ENCODE measurements at places on chromosomes 1 and 21. TPM values are rescaled to one million over a fixed set of nuclear protein-coding genes. Genes with fewer than 3 reads are reported as not detected.

The GUK1 gene
- 293 TPM for total RNA-seq

The TOMM20 gene
- total RNA-seq = 144 TPM

GRCh38 chr1:70033266-70033873 lies 172.0 kb downstream of the LRRC40 start:
- DNase-seq = no peak

DNA sequence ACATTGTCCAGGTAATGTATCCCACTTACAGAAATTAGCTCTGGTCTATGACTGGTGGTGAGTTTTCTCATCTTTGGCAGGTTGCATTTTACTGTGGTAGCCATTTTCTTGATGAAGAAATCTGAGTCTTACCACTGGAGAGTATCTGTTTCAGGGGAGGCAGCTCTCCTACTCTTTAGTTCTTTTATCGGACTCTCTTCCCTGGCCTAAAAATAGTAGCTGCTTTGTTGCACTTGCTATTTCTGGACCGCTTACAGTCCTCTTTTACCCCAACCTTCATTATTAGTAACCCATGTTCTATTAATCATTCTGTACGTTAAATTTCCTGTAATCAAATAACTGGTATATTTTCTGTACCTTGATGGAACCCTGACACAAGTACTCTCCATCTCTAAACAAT lies 720.8 kb downstream of the PLA2G4A start:
- DNase-seq = no peak

The OR2L8 gene
- 0.45 TPM for total RNA-seq

DNA sequence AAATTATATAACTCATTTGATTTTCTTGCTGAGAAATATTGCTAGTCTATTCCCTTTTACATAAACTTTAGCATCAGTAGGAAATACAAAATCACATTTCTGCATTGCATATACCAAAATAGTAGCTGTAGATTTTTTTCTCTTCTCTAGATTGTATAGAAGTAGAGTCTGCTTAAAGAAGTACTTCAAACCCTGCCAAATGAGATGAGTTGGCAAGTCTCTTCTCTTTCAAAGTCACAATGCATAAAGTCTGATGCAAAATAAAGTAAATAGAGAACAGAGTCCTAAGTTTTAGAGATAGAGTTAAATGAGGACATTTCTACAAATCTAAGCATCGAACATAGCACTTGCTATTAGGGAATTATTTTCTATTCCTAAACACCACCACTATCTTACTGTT lies 6.4 kb downstream of the PLPPR4 start:
- DNase-seq = no peak

GRCh38 chr1:226751703-226752102 lies 12.6 kb upstream of the ITPKB start:
- DNase-seq = no peak

DNA sequence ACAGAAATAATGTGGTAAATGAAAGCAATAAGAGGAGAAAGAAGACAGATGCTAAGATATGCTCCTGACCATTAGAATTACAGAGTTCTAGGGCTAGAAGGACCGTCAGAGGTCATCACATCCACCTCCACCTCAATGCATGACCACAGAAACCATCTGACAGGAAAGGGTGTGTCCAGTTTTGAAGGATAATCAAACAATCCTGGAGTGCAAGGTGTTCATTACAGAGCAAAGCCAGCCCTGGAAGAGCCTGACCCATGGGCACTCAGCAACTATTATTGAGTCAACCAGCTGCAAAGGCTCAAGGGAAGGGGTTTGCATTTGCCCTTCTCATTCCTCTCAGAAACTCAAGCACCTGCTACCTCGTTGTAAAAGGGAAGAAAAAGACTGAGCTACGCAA lies 46.4 kb downstream of the TOR1AIP2 start:
- DNase-seq = no peak

The LEFTY2 gene
- not detected for total RNA-seq

DNA sequence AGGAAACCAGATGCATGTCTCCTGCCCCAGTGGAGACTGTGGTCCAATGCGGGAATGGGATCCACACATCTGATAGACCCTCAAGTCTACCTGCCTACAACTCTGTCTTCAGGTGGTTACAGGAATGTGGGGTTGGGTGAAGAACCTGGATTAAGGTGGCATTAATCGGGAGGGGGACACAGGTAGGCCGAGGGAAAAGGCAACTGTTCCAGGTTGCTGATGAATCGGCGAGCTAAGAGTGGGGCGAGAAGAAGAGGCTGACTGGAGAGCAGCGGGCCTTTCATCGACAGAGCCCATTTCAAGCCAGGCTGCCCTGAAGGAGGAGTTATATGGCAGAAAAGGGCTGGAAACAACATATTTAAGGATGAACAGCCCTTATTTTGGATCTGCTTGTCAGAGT lies 836 bp downstream of the CD2 start:
- DNase-seq = no peak

DNA sequence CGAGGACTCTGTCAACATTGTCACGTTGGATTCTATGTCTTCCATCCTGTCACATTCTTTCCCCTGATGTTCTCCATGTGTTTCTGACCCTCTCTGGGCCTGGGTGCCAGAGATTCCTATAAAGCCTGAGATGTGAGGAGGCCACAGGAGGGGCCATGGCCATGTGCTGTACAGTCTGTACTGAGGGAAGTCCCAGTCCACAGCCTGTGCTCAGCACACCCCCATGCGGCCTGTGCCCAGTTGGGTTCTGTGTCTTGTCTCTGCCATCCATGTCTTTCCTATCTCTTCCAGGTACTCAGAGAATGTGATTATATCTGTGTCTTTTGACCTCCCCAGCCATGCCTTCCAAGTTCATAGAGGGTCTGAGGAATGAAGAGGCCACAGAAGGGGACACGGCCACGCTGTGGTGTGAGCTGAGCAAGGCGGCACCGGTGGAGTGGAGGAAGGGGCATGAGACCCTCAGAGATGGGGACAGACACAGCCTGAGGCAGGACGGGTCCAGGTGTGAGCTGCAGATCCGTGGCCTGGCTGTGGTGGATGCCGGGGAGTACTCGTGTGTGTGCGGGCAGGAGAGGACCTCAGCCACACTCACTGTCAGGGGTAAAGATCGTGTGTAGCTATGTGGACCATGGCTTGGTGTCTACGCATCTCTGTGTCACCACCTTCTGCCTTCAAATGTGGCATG lies 86.1 kb downstream of the OBSCN start:
- DNase-seq = no peak

The NHLH2 gene
- total RNA-seq = not detected

The SYCP1 gene
- not detected for total RNA-seq

- no peak for DNase-seq
Observed at GRCh38 chr1:169892927-169893644, 610 bp downstream of the SCYL3 start.

DNA sequence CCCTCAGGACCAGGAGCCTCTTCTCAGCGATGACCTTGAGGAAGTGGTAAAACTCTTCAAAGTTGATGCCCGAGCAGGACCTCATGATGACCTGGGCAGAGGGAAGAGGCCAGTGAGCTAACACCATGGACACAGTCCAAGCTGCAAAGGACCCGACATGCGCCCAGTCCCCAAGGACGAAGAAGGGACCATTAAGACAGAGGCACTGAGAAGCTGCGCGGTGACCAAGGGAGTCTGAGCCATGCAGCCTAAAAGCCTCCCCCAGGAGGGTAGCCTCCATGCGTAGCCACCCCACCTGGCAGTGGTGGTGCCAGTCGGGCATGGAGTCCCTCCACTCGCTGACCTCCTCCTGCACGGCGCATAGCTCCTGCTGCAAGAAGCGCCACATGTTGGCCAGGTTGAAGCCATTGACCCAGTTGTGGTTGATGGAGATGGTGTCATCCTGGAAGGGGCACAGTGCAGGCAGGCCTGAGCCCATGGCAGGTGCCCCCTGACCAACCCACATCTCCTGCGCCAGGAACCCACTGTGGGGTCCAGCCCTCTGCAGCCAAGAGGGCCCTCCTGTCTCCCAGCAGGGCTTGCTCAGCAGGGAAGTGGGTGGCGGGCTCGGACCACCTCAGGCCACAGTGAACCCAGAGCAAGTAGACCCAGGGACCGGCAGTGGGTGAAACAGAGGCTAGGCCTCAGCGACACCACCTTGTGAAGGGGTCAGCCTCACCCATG lies 2.4 kb downstream of the JMJD4 start:
- DNase-seq = no peak

DNA sequence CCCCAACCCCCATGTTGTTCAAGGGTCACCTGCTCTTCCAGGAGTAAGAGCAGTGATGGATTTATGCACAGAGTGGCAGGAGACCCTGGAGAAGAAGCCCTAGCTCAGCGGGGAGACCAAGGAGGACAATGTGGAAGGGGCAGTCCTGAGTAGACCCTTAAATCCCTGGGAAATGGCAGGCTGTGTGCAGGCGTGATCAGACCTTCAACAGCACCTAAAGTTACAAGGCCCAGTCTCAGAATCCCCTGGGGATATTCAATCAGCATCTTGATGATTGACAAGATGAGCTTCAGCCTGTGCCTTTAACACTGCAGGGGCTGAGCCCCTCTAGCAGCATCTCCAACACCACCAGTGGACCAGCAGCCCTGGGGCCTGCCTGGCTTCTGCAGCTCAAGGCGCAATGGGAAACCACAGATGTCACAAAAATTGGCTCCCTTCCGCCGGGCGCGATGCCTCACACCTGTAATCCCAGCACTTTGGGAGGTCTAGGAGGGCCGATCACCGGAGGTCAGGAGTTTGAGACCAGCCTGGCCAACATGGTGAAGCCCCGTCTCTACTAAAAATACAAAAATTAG lies 60.4 kb downstream of the IRF2BP2 start:
- no peak for DNase-seq

The UBE2U gene
- not detected for total RNA-seq

DNA sequence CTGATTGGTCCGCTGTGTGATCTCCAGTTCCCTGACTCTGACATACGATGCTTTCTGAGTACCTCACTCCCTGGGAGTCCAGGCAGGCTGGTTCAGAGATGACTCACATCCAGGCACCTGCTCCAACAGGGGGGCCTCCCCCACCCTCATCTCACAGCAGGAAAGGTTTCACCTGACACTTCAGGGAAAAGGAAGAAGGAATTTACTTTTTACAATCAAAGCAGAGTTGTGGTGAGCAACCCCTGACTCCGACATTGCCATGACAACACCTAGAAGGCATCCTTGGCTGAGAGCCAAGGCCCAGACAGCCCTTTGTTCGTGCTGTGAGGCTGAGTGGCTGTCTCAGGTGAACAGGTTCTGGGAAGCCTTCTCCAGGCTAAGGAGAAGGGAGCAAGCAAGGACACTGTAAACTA lies 164.6 kb upstream of the GJB5 start:
- DNase-seq = no peak

GRCh38 chr1:95534985-95535384 lies 301.0 kb downstream of the RWDD3 start:
- DNase-seq = no peak
